ENCODE measurements at places on chromosomes 6 and 20. TPM values are rescaled to one million over a fixed set of nuclear protein-coding genes. Genes with fewer than 3 reads are reported as not detected.

DNA sequence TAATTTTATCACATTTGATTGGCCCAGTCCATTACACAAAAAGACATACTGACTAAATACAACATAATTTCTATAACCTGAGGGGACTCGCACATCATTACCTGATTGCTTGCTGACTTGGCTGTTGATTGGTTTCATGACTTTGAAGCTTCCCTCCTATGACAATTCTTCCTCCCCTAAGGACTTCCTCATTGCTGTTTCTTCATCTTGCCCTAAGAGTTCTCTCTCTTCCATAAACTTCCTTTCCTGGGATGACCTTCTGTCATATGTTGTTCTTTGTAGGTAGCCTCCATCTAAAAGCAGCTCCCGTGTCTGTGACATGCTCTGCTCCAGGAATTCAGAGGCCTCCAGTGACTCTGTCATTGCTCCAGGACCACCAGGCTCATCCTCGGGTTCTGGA lies 22.6 kb downstream of the RSPH3 start:
- DNase-seq: no peak

DNA sequence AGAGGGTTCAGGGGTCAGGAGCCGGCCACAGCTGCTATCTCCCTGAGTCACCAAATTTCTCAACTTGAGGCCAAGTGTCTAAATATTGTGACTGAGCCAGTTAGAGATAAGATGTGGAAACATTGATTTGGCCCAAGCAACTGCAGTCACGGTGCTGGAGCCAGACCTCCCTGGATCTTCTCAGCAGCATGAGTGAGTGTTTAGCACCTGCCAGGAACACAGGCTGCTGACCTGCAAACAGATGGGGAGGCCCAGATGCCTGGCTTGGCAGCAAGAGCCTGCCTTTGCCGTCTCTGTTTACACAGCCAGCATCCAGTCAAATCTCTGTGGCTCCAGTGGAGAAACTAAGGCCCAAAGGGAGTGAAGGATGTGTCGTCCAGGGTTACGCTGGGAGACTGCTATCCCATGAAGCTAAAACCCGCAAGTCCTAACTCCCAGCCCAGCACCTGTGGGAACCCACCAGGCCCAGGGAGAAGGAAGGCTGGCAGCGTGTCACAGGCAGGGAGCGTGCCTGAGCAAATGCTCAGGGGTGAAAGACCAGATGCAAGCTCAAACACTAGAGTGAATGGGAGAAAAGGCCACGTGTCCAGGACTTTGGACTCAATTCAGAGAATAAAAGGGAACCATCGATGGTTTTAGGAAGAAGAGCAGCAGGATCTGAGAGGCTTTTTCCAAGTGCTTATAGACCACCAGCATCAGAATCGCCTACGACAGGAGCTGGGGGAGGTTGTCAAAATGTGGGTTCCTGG lies 15.9 kb upstream of the PTGIS start:
- DNase-seq: no peak

DNA sequence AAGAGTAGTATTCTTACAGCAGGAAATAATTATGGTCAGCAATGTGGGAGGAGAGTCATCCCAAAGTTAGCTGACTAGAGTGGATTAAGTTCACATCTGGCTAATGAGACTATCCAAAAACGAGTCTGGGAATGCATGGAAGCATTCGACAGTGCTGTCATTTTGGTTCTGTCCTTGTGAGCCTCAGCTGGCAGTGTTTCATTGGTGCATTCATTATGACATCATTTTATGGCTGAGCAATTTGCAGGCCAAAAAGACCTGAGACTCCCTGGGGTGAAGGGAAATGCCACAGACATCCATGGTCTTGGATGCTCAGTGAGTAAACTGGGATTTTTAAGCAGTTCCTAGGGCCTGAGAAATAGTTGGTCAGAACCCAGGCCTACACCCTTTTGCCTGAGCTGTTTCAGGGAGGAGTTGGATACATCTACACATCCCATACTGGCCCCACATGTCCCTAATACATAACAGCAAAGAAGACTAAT lies 196.4 kb upstream of the CCN2 start:
- DNase-seq: no peak

DNA sequence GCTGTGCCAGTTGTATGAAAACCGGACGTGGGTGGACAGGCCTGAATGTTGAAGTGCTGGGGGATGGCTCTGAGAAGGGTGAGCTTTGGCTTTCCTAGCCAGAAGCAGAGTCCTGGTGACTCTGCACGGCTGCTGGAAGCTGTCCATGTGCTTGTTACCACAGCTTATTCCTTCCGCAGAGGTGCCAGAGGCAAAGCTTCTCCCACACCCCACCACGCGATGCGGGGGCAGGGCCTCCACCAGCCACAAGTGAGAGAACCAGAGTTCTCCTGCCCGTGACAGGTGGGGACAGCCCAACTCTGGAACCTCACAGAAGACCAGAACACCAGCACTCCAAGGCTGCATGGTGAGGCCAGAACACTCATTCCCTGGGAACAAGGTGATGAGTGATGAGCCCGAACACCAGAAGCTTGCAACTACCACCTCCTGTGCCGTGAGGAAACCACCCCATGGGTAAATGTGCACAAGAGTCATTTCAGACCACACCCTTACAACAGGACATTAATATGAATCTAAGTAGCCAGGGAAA lies 36.7 kb downstream of the JAG1 start:
- DNase-seq: no peak

The FAM83C gene
- not detected for total RNA-seq

- no peak for DNase-seq
Observed at GRCh38 chr6:53547166-53547810, 2.4 kb upstream of the GCLC start.

The HCK gene
- total RNA-seq: not detected

The ULBP3 gene
- 4.4 TPM for total RNA-seq

- no peak for DNase-seq
Observed at GRCh38 chr6:99341862-99342455, 7.5 kb downstream of the FAXC start.

The DBNDD2 gene
- total RNA-seq: 12.8 TPM

- no peak for DNase-seq
Observed at GRCh38 chr6:113847447-113847846, 9.7 kb upstream of the MARCKS start.

All from type B pancreatic cell (in vitro differentiated cells).